ENCODE measurements at places on chromosomes 3 and 15. TPM values are rescaled to one million over a fixed set of nuclear protein-coding genes. Genes with fewer than 3 reads are reported as not detected.

- no peak overlapping the region for H3K27ac ChIP-seq
- no peak for DNase-seq
- H3K4me3 ChIP-seq, result no peak overlapping the region
- no peaks in the 10 kb centered on the region for H3K4me1 ChIP-seq
- peaks cover 13% of the 10 kb centered on the region for H3K27me3 ChIP-seq
Measured at GRCh38 chr15:91929509-91929908, 76.0 kb downstream of the SLCO3A1 start.

DNA sequence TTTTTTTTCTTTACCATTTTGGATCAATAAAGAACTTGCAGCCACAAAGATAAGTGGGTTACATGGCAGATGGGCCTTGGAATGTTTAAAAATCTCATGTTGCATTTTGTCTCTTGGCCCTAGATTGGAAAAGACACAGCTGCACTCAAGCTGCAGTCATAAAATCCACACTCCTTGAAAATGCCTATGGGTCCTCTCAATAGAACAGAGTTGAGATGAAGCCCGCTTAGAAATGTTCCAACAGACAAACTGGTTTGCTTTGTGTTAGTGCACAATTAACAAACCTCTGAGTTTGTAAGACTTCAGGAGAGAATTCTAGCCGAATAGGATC, 401.2 kb upstream of the CDIN1 start:
- H3K4me3 ChIP-seq, result no peak overlapping the region
- DNase-seq, result no peak
- H3K36me3 ChIP-seq, result no peaks in the 10 kb centered on the region
- H3K4me1 ChIP-seq, result no peaks in the 10 kb centered on the region

- H3K36me3 ChIP-seq, result no peaks in the 10 kb centered on the region
- no peak overlapping the region for H3K4me3 ChIP-seq
- no peak for DNase-seq
- no peaks in the 10 kb centered on the region for H3K4me1 ChIP-seq
Measured at GRCh38 chr15:66864871-66865281, 162.8 kb downstream of the SMAD6 start.

DNA sequence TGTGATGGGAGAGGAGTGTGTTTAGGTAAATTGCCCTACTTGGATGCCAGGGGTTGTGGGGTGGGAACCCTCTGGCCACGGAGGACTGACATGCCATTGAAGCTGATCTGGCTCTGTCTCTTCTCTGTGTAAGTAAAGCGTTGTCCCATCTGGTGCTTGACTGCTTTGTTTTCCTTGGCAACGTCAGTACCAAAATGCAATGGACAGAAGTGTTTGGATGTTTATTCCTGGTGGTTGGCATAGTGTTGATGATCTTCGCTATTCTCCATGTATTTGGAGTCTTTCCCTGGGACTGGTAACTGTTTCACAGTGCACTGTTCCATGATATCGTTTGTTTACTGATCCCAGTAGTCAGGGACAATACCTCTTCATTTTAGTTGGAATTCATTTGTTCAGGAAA, 130.5 kb upstream of the MCTP2 start:
- no peaks in the 10 kb centered on the region for H3K4me1 ChIP-seq
- H3K36me3 ChIP-seq, result no peaks in the 10 kb centered on the region
- H3K4me3 ChIP-seq, result no peak overlapping the region
- DNase-seq, result no peak
- no peak overlapping the region for H3K27ac ChIP-seq

DNA sequence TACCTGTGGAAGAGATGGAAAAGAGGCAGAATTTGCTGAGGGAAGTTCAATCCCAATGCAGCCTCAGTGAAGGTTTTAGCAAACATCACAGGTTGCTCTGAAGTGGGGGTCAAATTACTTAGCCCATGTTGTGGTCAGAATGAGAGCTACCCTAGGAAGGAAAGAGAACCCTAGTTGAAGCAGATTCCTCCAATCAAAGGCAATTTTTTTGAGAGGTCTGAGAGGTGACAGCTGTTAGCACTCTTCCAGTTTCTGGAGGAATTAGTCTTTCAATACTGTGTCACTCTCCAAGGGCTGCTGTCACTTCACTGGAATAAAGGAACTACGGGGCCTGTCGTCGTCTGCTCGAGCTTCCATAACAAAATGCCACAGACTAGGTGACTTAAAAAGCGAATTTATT, 584.2 kb upstream of the DPPA4 start:
- H3K27me3 ChIP-seq, result no peaks in the 10 kb centered on the region
- H3K4me3 ChIP-seq, result no peak overlapping the region

DNA sequence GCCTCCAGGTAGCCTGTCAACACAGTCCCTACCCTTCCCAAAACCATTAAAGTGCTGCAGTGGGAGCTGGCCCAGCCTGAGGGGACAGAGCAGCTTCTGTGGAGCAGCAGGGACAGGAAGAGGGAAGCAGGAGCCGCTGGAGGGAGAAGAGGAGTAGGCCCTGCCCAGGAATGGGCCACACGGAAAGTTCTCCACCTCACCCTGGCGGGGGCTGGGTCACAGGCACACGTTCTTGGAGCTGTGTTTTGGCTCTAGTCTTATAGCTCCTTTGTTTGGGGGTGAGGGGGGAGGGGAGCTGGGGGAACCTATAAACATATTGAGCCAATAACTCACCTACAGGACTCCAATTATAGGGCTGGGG, 508.6 kb downstream of the SHQ1 start:
- H3K36me3 ChIP-seq, result no peaks in the 10 kb centered on the region
- no peak for DNase-seq
- H3K27ac ChIP-seq, result no peak overlapping the region

GRCh38 chr3:13041113-13041776, 32.0 kb downstream of the IQSEC1 start:
- H3K4me1 ChIP-seq, result no peaks in the 10 kb centered on the region
- no peak overlapping the region for H3K27ac ChIP-seq
- H3K27me3 ChIP-seq, result no peaks in the 10 kb centered on the region
- H3K36me3 ChIP-seq, result no peaks in the 10 kb centered on the region
- no peak overlapping the region for H3K4me3 ChIP-seq
- DNase-seq, result no peak

Gene LIPH
- total RNA-seq, result not detected

All from HepG2 (cell line).